ENCODE measurements at places on chromosomes 5 and 9.

DNA sequence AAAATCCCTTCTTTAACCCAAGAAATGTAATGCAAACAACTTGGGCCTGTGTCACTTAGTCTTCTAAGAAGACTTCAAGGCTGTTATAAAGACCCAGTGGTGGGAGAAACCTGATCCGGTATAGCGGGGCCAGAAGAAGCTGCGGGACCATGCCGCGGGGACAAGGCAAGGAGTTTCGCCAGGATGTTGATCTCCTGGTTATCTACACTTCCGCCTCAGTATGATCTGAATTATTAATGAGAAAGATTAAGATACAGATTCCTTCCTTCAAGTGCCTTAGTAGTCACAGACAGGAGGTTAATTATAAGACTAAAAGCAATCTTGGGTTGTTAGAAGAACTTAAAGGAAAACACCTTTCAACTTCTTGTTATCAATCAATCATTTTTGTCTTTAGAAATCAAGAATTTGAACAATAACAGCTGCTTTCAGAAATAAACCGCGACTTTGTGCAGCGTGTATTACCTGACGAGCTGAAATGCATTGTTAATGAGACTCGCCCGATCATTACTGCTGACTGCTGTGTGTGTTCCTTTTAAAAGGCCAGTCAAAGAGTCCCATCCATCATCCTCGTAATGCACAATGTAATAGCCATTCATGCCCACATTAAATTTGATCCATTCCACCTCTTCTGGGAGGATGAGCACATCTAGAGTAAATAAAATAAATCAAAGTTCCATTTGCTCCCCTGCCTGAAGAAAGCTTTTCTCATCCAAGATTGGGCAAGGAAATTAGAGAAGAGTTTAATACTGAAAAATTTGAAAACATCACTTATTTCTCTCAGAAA is 22.2 kb downstream of the ERAP1 start:
- no peak for DNase-seq

DNA sequence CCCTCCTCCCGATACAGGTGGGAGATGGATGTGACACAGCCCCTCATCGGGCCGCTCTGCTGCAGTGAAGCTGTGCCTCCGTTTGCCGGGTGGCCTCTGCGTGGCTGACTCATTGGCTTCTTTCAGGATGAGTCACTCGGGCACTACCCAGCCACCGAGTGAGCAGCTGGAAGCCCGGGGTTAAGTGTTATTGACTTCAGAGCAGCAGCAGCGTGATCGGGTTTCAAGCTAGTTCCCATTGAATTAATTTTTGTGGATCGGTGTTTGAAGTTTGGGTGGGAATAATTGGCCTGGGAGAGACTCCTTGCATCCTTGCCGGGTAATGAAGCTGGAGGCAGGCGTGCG is 266.4 kb upstream of the IRX4 start:
- no peak for DNase-seq

- DNase-seq: no peak
Measured at GRCh38 chr5:73540192-73540591, 25.2 kb downstream of the ANKRA2 start.

DNA sequence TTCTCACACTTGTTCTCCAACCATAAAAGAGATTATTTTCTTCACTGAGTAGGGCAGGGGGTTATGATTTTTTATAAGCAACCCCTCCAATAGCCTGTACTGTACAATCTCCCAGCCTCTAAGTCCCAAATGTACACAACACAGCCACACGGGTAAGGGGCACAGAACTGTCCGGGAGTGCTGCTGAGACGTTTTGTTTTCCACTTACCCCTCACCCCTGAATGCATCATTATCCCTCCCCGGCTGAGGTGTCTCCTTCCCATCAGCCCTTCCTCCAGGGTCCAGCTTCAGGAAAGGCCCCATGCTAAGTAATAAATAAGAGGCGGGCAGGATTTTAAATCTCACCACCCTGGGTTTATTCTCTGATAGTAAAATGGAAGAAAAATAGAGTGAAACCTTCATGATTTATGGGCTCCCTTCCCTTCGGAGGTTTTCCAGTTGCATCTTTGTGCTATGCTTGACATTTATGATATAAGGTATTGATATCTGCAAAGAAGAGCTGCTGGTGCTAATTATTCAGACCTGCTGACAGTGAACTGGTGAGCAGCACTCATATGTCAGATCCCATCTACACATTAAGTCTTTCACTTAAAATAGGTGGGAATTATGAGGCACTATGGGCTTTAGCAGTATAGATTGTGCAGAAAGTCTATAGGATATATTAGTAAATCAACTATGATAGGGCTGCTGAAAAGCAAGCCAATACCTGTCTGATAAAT is 67.2 kb upstream of the MEGF10 start:
- DNase-seq: no peak

- no peak for DNase-seq
Measured at GRCh38 chr9:133055788-133056420, 5.9 kb upstream of the CEL start.

DNA sequence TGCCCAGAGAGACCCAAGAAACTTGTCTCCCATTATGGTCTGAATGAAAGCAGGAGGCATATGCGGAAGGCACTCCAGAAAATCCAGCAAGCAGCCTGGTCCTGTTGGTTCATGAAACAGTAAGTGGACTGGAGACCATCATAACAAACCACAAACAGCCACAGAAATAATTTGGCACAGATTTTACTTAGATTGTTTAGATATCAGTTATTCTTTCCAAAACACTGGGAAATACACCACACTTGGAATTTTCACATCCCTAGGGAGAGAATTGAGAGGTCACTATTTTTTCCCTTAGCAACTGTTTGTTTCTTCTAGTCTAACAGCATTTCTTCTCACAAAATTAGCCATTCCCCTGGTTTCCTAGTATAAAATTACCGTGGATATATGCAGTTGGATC is 300.8 kb downstream of the OSTF1 start:
- no peak for DNase-seq

GRCh38 chr5:569358-569867 is 42.7 kb upstream of the CEP72 start:
- DNase-seq: no peak

DNA sequence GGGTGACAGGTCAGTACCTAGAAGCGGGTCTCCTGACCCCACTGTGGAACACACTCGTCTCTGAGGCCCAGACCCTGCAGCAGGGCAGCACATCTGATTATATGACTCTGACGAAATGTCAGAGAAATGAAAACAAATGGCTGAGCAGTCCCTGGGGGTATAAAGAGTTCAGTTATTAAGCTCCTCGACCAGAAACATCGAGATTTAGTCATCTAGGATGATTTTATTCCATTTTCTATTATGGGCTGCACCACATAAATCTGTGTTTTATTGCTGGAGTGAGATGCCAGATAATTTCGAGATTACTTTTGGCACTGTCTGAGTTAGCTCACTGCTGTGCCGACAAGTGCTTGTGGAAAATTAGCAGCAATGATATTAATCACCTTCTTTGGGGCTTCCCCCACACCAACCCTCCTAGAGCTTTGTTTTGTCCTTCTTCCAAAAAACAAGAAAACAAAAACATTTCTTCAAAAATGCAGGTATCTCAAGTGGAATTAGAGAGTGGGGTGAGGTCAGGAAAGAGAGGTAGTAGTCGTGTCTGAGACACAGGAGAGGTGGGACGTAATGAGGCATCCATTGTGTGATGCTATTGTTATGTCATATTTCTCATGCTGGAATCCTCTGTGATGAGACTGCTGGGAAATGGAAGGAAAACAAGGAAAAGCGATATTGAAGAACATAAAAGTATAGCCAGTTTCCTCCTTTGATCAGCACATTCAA is 495.5 kb downstream of the DMAC1 start:
- DNase-seq: no peak

GRCh38 chr5:141411575-141411974 is 1.2 kb upstream of the PCDHGA10 start:
- DNase-seq: no peak

- no peak for DNase-seq
Measured at GRCh38 chr9:121649476-121650216, 1.8 kb upstream of the DAB2IP start.

DNA sequence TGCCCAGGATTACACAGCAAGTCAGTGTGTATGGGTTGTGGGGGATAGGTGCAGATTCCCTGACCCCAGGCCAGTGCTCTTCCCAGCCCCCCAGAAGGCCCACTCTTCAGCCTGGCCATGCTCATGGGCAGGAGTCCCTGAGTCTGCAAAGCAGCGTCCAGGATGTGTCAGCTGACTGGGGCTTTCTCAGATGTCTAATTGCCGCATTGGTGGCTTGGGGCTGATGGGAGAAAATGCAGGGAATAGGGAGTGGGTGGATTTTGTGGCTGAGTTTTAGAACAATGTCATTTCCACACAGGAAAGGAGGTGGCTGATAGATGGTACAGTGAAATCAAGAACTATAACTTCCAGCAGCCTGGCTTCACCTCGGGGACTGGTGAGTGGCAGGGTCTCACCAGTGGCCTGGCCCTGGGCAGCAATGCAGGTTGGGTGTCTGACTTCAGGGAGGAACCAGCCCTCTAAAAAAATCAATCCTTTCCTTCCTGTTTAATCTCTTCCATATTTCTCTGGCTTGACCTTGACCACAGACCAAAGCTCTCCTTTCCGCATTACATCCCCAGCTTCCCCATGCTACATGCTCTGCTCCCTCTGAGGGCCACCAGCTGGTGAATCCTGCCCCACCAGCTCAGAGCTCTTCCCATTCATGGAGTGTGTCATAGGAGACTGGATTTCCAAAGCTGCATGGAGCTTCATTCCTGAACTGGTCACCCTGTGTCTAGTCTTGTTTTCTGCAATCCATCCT is 14.2 kb downstream of the GLIPR2 start:
- DNase-seq: no peak

DNA sequence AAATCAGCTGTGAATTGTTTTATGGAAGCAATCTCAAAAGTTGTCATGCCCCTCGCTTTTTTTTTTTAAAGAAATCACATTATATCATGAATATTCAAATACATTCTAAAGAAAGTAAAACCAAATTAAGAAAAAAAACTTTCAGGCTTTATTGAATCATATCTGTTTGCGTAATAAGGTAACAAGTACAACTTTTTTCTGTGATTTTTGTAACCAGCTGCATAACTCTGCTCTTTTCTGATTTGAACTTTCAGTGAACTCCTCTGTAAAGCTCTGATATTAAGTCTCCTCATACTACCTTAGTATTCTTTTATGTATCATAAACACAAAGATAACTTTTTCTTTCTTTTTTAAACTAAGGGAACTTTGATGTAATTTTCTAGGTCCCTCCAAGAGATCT is 65.3 kb downstream of the CWC27 start:
- no peak for DNase-seq

GRCh38 chr5:132372127-132372526 is 2.6 kb downstream of the SLC22A5 start:
- DNase-seq: no peak

- no peak for DNase-seq
Measured at GRCh38 chr5:7261049-7261448, 134.9 kb upstream of the ADCY2 start.

- no peak for DNase-seq
Measured at GRCh38 chr5:77719666-77720363, 56.3 kb downstream of the TBCA start.

- no peak for DNase-seq
Measured at GRCh38 chr5:99058466-99058865, 129.7 kb upstream of the CHD1 start.

GRCh38 chr5:109645707-109646192 is 44.0 kb upstream of the MAN2A1 start:
- no peak for DNase-seq

DNA sequence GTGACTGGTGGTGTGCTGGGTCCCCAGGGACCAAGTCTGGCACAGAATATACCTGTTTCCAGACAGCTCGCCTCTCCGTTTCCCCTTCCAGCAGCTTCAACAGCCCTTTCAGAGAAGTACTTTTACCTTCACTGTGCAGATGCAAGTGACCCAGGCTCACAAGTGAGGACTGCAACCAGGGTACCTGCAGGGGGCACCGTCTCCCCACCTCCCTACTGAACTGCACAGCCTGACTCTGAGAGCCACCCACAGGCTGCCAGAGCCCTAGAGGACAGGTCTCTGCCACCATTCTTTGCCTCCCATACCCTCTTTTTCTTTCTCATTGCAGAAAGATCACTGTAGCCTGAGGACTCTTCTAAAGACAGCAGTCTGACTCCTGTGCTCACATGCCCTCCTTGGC is 15.4 kb downstream of the IL9 start:
- DNase-seq: no peak

GRCh38 chr9:25442526-25442925 is 235.7 kb downstream of the TUSC1 start:
- no peak for DNase-seq

DNA sequence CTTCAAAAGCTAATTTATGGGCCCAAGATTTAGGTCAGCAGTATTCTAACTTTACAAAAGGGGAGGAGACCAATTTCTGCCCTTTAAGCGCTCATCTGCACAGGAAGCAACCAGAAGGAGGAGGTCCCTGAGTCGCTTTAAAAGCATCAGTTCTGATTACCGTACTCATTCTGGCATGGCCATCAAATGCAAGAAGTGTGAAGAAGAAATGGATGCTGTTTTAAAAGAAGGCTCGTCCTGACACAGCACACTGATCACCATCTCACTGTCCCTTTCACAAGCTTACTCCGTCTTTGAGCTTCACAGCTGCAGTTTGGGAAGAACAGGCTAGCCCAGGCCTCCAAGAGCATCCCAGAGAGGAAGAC is 17.5 kb downstream of the ZNF608 start:
- no peak for DNase-seq

DNA sequence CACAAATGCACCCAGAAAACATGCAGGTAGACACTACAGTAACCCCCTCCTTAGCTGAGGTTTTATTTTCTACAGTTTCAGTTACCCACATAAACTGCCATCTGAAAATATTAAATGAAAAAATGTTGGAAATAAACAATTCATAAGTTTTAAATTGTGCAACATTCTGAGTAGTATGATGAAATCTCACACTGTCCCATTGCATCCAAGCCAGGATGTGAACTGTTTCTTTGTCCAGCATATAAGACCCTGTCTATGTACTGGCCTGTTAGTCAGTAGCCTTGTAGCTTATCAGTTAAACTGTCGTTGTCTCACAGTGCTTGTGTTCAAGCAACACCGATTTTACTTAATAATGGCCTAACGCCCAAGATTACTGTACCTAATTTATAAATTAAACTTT is 630.5 kb downstream of the ANXA1 start:
- no peak for DNase-seq

- no peak for DNase-seq
Measured at GRCh38 chr9:79489261-79490000, 82.3 kb upstream of the TLE4 start.

GRCh38 chr9:14433351-14434157 is 119.6 kb upstream of the NFIB start:
- DNase-seq: no peak

- DNase-seq: no peak
Measured at GRCh38 chr9:35714123-35714522, 17.9 kb downstream of the TLN1 start.

Measured in activated naive CD4-positive, alpha-beta T cell (primary cell).